ENCODE measurements at places on chromosomes 16 and 17.

DNA sequence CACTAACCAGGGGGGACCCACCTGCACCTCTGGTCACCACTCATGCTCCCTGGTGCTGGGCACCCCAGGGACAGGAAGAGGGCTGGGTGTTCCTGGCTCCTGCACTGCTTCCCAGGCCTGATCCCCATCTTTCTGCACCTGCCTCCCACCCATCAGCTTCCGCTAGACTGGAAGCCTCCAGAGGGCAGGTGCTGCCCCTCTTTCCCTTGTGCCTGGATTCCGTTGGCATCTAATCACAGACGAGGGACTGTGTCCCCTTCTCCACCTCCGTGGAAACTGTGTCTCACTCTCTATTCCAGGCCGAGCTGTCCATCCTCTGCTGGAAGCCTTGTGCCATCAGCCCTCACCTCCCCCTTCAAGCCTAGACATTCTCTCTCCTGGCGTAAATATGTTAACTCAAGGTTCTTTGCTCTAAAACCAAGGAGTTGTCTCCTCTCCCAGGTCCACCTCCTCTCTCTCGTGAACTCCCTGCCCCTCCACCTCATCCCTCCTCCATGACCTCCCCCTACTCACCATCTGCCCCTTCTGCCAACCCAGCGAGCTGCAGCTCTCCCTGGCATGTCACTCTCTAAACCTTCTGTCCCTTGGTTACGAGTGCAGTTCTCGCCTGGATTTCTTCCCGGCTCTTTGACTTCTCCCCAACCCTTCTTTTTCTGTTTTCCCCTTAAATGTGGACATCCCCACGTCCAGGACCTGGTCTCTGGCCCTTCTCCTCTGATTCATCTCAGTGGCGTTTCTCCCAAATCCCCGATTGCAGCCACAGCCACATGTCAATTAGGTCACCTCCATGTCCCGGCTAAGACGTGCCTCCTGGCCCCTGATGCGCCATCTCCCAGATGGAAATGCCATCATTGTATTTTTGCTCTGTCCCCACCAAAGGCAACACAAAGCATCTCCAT is 107.7 kb downstream of the SEC14L1 start:
- no peak for DNase-seq

DNA sequence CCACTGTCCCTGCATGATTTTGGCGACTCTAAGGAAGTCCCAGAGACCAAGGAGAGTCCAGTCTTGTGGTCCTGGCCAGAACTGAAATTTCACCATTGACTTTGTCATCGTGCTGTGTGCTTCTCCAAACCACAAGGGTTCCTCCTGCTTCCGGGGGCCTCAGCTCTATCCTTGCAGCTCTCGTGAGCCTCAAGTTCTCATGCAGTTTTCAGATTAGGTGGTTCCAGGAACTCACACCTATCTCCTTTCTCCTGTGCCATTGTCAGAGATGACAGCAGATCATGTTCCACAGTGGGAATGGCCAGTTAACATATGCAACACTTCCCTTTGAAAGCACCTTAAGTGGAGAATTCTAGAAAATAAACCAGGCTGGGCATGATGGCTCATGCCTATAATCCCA is 97.9 kb upstream of the CRHR1 start:
- no peak for DNase-seq

GRCh38 chr16:51701025-51701424 is 550.0 kb upstream of the SALL1 start:
- no peak for DNase-seq

- no peak for DNase-seq
These were observed 192.9 kb upstream of the C17orf78 start for GRCh38 chr17:37182786-37183465.

- no peak for DNase-seq
These were observed 137.7 kb upstream of the CRHR1 start for GRCh38 chr17:45646288-45646988.

DNA sequence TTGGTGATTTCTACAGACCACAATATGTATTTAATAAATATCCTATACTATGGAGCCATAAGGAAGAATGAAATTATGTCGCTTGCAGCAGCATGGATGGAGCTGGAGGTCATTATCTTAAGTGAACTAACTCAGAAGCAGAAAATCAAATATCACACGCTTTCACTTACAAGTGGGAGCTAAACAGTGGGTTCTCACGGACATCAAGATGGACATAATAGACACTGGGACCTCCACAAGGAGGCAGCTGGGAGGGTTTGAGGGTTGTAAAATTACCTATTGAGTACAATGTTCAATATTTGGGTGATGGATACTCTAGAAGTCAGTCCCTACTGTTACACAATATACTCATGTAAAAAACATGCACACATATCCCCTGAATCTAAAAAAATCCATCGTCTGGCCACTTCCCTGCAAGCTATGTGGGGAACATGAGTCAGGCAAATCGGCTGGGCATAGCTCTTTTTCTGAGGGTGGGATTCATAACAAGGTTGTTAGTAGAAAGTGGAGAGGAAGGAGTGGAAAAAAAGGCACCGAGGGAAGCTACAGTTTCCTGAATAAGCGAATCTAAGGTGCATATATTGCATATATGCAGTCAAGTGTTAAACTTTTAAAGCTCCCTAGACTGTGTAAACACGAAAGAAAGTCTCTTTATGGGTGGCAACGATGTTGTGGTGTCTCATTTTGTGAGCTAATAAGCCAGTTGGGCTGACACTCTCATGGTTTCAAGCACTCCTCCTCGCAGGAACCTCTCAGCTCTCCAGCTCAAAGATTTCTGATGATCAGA is 135.2 kb upstream of the CPHXL start:
- DNase-seq, result no peak

- DNase-seq, result peak; percentile 55
These were observed 863.5 kb downstream of the KCNJ2 start for GRCh38 chr17:71032746-71033273.

DNA sequence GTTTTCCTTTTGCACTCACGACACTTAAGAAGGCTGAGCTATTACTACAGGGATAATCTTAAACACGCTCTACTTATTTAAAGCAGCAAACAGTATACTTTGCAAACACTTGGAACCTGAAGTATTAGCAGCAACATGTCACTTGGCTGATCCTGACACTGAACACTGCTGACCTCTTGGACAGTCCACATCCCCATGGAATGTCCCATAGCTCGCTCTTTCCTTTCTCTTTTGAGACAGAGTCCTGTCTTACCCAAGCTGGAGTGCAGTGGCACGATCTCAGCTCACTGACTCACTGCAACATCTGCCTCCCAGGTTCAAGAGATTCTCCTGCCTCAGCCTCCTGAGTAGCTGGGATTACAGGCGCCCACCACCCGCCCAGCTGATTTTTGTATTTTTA is 26.4 kb downstream of the SMYD4 start:
- no peak for DNase-seq

DNA sequence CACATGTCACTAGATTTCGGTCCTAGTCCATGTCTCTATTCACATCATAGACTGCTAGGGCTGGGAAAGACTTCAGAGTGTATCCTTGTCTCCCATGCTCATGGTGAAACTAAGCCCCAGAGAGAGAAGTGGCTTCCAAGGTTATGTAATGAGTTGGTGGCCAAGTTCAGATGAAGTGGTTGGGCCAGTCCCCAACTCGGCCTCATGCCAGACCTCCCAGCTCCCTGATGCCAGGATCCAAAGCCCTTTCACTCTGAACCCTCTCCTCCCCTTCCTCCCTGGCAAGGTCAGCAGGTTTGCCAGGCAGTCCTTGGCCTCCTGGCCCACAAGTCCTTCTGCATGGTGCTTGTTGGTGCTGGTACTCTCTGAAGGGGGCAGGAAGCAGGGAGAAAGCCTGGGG is 189.7 kb downstream of the AXIN2 start:
- DNase-seq, result no peak

GRCh38 chr16:13552062-13552959 is 367.6 kb upstream of the ERCC4 start:
- DNase-seq, result no peak

DNA sequence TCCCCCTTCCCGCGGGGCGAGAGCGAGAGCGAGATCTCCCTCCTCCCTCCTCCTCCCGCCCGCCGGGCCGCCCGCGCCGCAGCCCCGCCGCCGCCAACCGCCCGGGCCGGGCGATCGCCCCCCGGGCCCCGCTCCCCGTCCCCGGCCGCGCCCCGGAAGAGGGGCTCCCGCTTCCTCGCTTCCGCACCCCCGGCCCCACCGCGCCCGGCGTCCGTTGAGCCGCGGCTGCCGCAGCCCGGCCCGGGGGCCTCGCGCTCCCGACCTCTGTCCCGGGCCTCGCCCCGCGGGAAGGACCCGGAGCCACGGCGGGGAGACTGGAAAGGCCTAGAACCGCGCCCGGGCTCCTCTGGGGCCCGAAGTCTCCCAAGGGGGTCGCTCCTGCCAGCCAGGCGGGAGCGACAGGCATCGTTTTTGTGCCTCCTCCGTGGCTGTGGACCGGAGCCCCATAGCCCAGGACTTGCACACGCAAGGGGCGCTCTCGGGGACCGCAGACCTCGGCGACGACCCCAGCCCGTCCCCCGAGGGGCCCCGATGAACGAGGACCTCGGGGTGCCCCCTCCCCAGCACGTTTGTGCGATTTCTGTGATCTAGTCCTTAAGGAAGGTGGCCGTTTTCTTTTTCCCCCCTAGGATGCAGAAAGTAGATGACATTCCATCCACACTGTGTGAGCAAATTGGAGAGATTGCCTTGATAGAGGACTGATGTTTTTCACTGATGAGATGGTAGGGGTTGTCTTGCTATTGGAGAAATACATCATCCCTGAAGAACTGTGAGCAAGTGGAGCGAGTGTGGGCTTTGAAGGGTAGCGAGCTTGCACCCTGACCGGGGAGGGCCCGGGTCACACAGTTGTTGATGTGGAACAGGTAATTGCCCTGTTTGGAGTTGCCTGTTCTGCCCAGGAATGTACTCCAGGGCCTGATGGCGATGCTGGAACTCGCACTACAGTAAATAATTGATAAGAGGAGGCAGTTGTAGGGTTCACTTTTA is 611 bp downstream of the BANP start:
- DNase-seq, result no peak

DNA sequence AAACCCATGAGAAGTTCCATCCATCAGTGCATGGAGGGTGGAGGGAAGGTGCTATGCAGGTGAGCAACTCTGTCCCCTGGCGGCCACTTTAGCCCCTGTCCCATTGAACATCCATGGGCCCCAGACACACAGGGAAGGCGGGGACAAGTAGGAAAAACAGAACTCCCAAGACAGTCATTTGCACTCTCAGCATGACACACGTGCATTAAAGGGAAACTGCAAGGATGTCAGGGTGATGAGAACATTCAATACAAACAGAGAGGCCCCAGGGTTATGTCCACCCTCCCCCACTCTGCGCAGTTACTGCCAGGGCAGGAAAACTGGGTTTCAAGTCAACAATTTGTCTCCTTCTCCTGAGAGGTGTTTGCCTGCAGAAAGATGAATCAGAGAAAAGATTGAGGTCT is 44.0 kb upstream of the AKTIP start:
- no peak for DNase-seq

- DNase-seq, result no peak
These were observed 957 bp downstream of the OXLD1 start for GRCh38 chr17:81665205-81666091.

- no peak for DNase-seq
These were observed 5.5 kb downstream of the SERPINF1 start for GRCh38 chr17:1767358-1767757.

- DNase-seq, result no peak
These were observed 30.3 kb upstream of the CAPN15 start for GRCh38 chr16:497258-497657.

GRCh38 chr16:69818891-69819545 is 56.9 kb downstream of the WWP2 start:
- no peak for DNase-seq

DNA sequence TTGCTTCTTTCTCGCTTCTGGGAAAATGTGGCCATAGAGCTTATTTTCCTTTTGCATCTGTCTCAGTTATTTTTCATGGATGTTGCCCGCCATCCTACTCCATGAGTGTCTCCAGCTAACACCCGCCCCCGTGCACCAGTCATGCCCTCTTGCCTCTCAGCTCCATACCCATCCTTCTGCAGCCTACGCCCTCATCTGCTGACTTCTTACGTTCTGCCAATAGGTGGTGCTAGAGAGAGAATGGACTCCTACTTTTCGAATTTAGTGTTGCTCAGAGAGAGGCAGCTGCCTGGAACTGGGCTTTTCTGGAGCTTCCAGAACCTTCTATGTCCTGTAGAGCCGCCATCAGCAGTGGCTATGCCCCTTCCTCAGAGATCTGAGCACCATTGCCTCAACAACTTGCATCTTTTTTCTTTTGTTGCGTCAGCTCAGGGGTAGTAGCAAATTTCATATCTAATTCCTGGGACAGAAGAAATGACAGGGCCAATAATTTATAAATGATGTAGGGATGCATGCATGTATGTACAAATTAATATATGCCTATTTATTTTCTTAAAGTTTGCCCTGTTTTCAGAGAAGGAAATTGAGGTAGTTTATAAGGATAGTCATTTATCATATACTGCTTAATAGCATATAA is 119.7 kb upstream of the MYOCD start:
- peak; percentile 5 for DNase-seq

DNA sequence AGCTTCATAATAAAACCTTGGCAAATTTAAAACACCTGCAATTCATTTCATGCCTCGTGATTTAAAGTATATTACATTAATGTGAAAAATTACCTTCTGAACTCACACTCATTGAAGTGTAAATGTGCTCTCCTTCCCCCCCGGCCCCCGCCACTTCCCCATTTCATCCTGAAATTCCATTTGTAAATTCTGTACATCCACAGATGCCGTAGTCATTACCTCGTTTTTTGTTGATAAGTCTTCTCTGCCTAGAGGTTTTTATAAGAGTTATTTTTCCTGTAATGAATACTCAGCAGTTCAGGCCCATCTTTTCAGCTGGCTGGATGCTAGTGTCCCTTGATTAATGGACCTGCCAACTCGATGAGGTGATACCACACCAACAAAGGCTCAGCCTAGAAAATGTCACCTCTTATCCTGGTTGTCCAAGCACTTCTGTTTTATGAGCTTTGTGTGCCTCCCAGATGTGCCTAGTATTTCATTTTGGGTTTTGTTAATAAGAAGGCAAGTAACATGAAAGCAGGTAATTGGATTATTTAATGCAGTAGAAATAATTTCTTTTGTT is 64.8 kb upstream of the KIFC3 start:
- no peak for DNase-seq

DNA sequence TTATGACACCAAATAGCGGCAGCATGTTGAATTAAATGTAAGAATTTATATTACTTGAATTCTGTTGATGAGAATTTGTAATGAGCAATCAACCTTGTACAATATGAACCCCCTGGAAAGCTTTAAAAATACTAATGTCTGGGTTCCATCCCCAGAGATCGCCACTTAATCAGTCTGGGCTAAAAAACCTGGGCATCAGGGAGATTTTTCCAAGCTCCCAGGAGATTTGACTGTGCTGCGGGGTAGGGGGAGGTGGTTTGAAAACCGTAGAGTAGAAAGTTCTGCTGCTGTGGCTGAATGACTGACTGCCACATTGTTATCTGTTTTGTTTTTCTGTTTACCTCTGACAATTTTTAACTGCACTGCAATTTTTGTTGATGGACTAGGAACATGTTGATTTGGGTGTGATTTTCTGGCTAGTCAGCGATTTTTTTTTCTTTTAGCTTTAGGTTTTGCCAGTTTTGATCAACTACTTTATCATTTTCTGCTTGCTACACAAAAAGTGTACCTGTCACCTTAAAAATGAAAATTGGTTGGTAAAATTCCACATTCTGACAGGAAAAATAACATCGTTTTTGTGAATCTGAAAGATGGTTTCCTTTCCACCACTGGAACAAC is 79.3 kb downstream of the PCTP start:
- peak; percentile 19 for DNase-seq

All from BE2C (cell line).